ENCODE measurements at places on chromosomes 1 and 21. TPM values are rescaled to one million over a fixed set of nuclear protein-coding genes. Genes with fewer than 3 reads are reported as not detected.

Gene S100A7
- not detected for total RNA-seq

Gene TENT5C
- 0.75 TPM for total RNA-seq

Gene CCDC18
- 17.3 TPM for total RNA-seq

Gene CR1L
- total RNA-seq: not detected

Gene GNG4
- total RNA-seq: 96.8 TPM

Gene CGN
- total RNA-seq: 52.7 TPM

Gene PLXNA2
- total RNA-seq: 1.5 TPM

Gene CELA2A
- not detected for total RNA-seq

Gene ZNF593OS
- not detected for total RNA-seq

Gene HPCAL4
- 0.46 TPM for total RNA-seq

DNA sequence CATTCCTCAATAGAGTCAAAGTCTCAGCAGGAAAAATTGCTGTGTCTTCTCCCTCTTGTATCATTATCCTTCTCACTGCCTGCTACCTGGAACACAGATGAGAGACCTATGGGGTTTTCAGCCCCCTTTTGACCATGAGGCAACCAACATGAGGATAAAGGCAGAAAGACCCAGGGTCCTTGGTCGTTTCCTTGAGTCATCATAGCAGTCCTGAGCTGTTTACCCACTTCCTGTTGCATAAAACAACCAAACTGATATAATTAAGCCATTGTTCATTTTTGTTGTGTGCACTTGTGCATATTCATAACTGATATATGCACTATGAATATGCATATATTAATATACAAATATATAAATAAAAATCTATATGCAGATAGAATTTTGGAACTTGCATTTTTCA is 188.3 kb upstream of the MAP1LC3C start:
- DNase-seq: no peak
- no peaks in the 10 kb centered on the region for H3K36me3 ChIP-seq
- H3K4me1 ChIP-seq: peaks cover 2% of the 10 kb centered on the region
- no peak overlapping the region for H3K27ac ChIP-seq
- H3K27me3 ChIP-seq: no peaks in the 10 kb centered on the region
- no peak overlapping the region for H3K4me3 ChIP-seq

- no peak for DNase-seq
- no peak overlapping the region for H3K27ac ChIP-seq
- H3K4me1 ChIP-seq: peaks cover 37% of the 10 kb centered on the region
- no peaks in the 10 kb centered on the region for H3K27me3 ChIP-seq
- peak overlapping the region; percentile 64 for H3K4me3 ChIP-seq
Measured at GRCh38 chr1:156677616-156678596, 699 bp upstream of the NES start.

GRCh38 chr1:186615332-186615731 is 64.9 kb downstream of the PTGS2 start:
- H3K4me3 ChIP-seq: no peak overlapping the region
- H3K27ac ChIP-seq: no peak overlapping the region
- no peaks in the 10 kb centered on the region for H3K36me3 ChIP-seq

DNA sequence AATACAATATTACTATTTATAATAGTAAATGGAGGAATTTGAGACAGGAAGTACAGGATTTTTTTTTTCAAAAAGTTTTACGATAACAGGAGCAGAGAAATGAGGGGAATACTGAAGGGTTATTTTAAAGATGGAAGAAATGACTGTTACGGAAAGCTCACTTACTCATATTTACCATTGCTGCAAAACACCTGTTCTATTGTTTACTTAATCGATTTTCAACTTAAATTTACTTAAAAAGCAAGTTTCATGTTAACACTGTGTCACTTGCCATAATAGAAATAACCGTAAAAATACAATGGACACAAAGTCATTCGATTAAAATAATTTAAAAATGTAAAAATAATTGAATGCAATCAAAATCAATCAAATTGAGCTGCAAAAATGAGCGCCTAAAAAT is 3.4 kb upstream of the EXO1 start:
- H3K4me3 ChIP-seq: no peak overlapping the region
- H3K36me3 ChIP-seq: no peaks in the 10 kb centered on the region
- H3K4me1 ChIP-seq: no peaks in the 10 kb centered on the region
- no peak overlapping the region for H3K27ac ChIP-seq
- no peak for DNase-seq
- no peaks in the 10 kb centered on the region for H3K27me3 ChIP-seq

DNA sequence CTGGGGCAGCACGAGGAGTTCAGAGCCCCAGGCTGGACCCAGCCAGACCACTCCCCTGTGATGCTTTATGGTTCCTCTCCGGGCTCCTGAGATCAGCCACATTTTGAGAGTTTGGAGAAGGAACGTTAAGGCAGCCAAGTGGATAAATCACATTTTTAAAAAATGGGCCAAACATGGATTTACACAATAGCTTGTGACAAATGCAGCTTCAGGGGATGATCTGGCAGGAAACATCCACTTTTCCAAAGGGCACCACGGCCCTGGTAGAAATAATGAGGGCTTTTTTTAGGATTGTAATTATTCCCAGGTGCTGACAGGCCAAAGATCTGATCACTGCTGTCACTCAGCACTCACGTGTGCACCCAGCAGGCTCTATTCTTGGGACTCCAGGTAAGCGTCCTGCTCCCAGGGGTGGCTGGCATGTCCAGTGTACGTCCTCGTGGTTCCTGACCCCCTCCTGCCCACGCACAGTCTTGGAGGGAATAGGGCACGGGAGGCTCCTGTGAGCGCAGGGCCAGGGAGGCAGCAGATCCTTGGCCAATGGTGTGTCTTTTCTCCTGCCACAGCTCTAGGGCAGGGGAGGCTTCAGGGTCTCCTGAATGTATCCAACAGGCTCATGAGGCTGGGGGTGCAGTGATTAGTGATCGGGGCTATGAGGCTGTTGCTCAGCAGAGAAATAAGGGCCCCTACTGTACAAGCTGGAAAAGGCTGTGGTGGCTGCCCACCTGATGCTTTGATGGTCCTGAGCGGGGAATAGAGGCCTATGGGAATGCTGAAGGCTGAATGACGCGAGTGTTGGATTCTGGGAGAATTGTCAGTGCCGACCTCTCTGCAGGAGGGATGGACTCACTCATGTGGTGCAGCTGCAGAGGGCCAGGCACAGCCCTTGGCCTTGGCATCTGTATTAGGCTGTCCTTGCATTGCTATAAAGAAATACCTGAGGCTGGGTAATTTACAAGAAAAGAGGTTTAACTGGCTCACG is 415.7 kb downstream of the PTPRU start:
- peak; percentile 26 for DNase-seq
- H3K4me3 ChIP-seq: no peak overlapping the region
- no peak overlapping the region for H3K27ac ChIP-seq
- H3K27me3 ChIP-seq: no peaks in the 10 kb centered on the region
- no peaks in the 10 kb centered on the region for H3K36me3 ChIP-seq
- H3K4me1 ChIP-seq: peaks cover 5% of the 10 kb centered on the region

DNA sequence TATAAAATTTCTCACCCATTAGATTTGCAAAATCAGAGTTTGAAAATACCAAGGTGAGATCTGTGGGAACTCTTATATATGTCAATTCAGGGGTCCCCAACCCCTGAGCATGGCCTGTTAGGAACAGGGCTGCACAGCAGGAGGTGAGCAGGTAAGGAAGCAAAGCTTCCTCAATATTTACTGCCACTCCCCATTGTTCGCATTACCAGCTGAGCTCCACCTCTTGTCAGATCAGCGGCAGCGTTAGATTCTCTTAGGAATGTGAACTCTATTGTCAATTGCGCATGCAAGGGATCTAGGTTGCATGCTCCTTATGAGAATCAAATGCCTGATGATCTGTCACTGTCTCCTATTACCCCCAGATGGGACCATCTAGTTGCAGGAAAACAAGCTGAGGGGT is 376.6 kb downstream of the LMO4 start:
- no peak overlapping the region for H3K4me3 ChIP-seq
- no peak overlapping the region for H3K27ac ChIP-seq
- H3K36me3 ChIP-seq: no peaks in the 10 kb centered on the region

- H3K36me3 ChIP-seq: peaks cover 66% of the 10 kb centered on the region
- H3K27me3 ChIP-seq: no peaks in the 10 kb centered on the region
- H3K4me3 ChIP-seq: no peak overlapping the region
- H3K27ac ChIP-seq: no peak overlapping the region
Measured at GRCh38 chr1:160325252-160325651, 17.8 kb downstream of the COPA start.

DNA sequence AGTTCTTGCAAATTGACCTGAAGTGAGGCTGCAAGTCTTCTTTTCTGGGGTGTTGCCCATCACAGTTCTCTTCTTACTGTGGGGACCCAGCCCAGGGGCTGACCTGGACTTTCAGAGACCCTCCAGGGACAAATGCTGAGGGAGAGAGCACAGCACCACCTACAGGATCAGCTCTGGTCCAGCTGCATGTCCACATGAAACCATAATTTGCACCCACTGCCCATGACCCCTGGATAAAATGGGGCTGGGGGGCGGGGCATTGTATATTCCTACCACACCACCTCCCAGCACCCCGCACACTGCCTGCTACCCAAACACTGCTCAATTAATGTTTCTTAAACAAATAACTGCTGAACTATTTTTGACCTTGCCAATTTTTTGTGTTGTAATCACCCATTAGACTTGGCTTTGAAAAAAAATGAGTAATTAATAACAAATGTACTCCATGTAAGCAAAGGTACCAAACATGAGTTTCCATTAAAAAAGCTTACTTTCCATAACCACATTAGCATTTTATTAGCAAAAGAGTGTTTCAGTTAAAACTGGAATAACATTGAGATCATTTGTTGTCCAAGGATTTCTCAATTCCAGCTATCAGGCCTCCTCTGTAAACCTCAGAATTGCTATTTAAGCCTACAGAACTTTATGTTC is 168.0 kb upstream of the RAB4A start:
- H3K4me3 ChIP-seq: no peak overlapping the region
- H3K4me1 ChIP-seq: no peaks in the 10 kb centered on the region
- H3K36me3 ChIP-seq: no peaks in the 10 kb centered on the region
- H3K27ac ChIP-seq: no peak overlapping the region

GRCh38 chr1:17097787-17098186 is 21.5 kb downstream of the PADI2 start:
- no peaks in the 10 kb centered on the region for H3K36me3 ChIP-seq
- H3K4me3 ChIP-seq: no peak overlapping the region
- DNase-seq: no peak
- no peak overlapping the region for H3K27ac ChIP-seq
- H3K27me3 ChIP-seq: no peaks in the 10 kb centered on the region

DNA sequence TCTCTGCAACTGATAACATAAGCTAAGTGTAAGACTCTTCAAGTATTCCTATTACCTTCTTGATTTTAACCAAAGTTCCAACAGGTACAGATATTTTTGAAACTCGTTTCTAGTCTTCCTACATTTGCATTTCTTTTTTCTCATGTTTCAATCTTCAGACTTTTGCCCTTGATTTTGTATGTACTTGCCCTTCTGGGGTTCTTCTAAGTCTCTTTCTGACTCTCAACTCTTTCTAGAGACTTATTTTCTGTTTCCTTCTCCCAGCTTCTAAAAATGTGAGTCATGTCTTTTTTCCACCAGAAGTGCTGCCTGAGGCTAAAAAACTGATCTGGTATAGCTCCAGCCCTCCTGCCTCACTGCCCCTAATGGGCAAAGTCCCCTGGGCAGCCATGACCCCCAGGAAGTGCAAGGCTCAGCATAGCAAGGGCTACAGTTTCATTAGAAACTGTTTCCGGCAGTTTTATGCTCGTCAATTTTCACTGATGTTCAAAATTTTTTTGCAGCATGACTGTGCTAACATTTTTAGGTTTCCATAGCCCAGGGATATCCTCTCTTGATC is 265.9 kb downstream of the SEC16B start:
- H3K27ac ChIP-seq: no peak overlapping the region
- no peak for DNase-seq
- no peaks in the 10 kb centered on the region for H3K27me3 ChIP-seq
- H3K4me3 ChIP-seq: no peak overlapping the region
- peaks cover 5% of the 10 kb centered on the region for H3K4me1 ChIP-seq
- no peaks in the 10 kb centered on the region for H3K36me3 ChIP-seq

- no peak overlapping the region for H3K27ac ChIP-seq
- H3K27me3 ChIP-seq: no peaks in the 10 kb centered on the region
- no peaks in the 10 kb centered on the region for H3K4me1 ChIP-seq
- H3K36me3 ChIP-seq: no peaks in the 10 kb centered on the region
Measured at GRCh38 chr1:116020668-116021272, 44.5 kb downstream of the SLC22A15 start.

- no peak overlapping the region for H3K27ac ChIP-seq
- H3K4me3 ChIP-seq: no peak overlapping the region
- H3K4me1 ChIP-seq: no peaks in the 10 kb centered on the region
- H3K36me3 ChIP-seq: no peaks in the 10 kb centered on the region
- DNase-seq: peak; percentile 52
Measured at GRCh38 chr1:37602750-37603694, 7.3 kb upstream of the GNL2 start.

DNA sequence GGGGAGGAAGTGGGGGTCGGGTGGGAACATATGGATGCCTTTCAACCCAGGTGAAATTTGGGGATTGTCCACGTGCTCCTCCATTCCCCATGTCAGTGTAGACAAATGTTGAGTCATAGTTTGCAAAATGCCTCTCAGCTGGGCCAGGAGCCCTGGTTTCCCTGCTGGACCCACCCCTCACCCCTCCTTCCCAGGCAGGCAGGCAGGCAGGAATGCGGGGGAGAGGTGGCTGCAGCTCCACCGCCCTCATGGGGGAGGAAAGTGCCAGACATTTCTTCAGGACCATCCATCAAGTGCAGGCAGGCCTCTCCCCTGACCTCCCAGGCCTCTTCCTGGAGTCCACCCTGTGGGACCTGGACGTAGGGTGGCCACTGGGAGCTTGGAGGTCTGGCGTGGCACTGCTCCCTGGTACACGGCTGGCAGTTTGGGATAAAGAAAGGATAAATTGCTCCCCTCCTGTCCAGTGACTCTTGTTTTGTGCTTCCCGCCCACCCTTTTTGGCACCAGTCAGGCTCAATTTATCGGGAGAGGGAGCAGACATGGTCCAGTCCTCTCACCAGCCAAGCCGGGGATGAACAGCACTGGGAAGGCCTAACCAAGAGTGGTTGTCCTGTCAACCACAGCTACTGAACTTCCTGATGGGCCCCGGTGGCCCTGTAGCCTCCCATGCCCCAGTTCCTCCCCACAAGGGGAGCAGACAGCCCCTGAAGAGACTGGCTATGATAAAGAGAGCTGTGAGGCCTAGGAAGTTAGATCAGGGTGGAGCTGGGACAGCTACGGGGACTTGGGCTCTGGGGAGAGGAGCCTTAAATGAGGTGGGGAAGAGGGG is 18.9 kb downstream of the NPR1 start:
- DNase-seq: peak; percentile 62
- H3K4me1 ChIP-seq: peaks cover 15% of the 10 kb centered on the region
- no peaks in the 10 kb centered on the region for H3K27me3 ChIP-seq
- H3K4me3 ChIP-seq: no peak overlapping the region

GRCh38 chr1:78043436-78043835 is 2.3 kb upstream of the GIPC2 start:
- peaks cover 9% of the 10 kb centered on the region for H3K4me1 ChIP-seq
- no peak overlapping the region for H3K4me3 ChIP-seq
- DNase-seq: no peak
- H3K27me3 ChIP-seq: peaks cover 4% of the 10 kb centered on the region
- no peak overlapping the region for H3K27ac ChIP-seq

GRCh38 chr1:71561206-71561605 is 480.4 kb upstream of the ZRANB2 start:
- no peaks in the 10 kb centered on the region for H3K4me1 ChIP-seq
- no peaks in the 10 kb centered on the region for H3K27me3 ChIP-seq
- no peak for DNase-seq

- DNase-seq: no peak
- no peak overlapping the region for H3K27ac ChIP-seq
- H3K27me3 ChIP-seq: no peaks in the 10 kb centered on the region
- H3K4me1 ChIP-seq: no peaks in the 10 kb centered on the region
- no peak overlapping the region for H3K4me3 ChIP-seq
- H3K36me3 ChIP-seq: no peaks in the 10 kb centered on the region
Measured at GRCh38 chr1:176789571-176790090, 326.7 kb downstream of the PAPPA2 start.
